ENCODE measurements at places on chromosomes 3 and 15. TPM values are rescaled to one million over a fixed set of nuclear protein-coding genes. Genes with fewer than 3 reads are reported as not detected.

TRIM71 gene
- not detected for total RNA-seq

LRRC31 gene
- total RNA-seq: not detected

CCRL2 gene
- not detected for total RNA-seq

GATA2 gene
- not detected for total RNA-seq

BCHE gene
- total RNA-seq: 3.7 TPM

GABRG3 gene
- total RNA-seq: not detected

CPLX3 gene
- not detected for total RNA-seq

PP2D1 gene
- total RNA-seq: not detected

SLC22A14 gene
- 0.14 TPM for total RNA-seq

VGLL3 gene
- 1.8 TPM for total RNA-seq

C3orf20 gene
- not detected for total RNA-seq

OR5K4 gene
- not detected for total RNA-seq

PLSCR1 gene
- total RNA-seq: 160 TPM

GHSR gene
- total RNA-seq: not detected

PCSK6 gene
- 3.7 TPM for total RNA-seq
